ENCODE measurements at places on chromosomes 16 and 17.

DNA sequence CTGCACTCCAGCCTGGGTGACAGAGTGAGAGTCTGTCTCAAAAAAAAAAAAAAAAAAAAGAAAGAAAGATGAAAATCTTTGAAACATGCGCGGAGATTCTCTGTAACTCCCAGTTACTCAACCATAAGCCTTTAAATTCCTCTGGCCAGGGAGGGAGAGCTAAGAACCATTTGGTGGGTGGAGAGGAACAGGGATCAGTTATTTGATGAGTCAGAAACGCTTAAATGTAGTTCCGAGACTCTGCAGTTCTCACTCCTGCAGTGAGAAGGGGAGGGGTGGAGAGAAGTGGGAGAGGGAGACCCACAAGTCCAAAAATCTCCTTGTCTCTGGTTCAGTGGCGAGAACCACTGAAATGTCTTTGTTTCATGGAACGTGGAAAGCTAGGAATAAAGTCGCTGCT is 266.7 kb downstream of the SOX9 start:
- DNase-seq: no peak

DNA sequence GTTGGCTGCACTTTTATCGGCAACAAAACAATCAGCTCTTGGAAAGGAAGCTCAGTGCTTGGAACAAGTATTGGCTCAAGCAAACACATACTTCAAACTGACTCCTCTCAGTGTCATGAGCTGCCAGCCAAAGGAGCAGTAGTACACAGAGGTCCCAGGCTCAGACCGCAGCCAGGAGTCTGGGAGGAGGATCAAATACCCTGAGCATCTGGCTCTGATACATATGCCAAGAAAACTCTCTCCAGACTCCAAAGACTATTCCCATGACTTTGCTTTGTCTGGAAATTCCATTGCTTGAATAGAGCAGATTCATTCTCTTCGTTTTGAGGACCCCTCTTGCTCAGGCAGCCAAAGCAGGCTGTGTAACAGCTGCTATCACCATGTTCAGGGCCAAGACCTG is 501.6 kb upstream of the PSMD7 start:
- no peak for DNase-seq

GRCh38 chr16:7185165-7185564 is 147.5 kb upstream of the RBFOX1 start:
- DNase-seq: no peak

DNA sequence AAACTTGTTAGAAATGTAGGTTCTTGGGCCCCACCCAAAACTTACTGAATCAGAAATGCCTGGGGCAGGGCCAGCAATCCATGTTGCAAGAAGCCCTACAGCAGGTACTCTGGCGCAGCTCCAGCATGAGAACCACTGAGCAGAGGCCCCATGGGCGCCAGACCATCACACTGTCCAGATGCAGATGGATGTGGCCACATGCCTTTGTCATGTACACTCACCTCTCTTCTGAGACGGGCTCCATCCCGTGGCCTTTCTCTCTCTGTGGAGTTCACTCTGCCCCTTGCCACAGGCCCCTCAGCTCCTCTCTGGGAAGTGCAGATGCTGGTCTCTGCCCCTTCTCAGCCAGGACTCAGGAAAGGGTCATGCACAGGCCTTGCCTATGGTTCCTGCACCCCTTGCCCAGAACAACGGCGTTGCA is 2.3 kb upstream of the CCNF start:
- no peak for DNase-seq

DNA sequence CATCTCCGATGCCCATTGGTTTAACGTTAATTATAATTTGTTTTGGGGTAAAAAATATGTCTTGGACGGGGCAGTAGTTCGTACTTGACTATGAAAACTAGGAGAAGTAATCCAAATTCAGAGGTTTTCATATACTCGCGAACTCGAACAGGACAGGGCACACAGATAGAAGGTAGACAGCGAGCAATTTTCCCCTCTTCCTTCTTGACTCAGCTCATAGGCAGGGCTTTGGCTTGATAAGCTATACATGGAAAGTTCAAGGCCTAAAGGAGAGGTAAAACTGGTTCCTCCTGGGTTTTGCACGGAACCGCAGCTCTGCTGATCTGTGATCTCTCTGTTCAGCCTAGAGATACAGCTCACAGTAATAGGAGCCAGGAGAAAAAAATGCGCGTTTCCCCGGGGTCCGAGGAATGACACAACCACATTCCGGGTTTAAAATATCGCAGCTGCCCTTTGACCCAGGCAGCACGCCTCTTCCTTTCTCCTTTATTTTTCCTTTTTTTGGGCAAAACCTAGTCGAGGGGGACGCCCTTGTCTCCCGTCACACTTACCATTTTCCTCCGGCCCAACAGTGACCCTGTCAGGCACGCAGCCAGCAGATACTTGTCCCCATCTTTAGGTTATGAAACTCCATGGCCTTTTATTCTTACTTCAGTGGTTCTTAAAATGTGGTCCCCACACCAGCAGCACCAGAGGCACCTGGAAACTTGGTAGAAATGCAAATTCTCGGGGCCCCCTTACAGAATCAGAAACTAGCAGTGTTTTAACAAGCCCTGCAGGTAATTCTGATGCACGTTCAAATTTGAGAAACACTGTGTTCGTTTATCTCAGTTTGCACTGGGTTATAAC is 1.7 kb upstream of the LASP1 start:
- no peak for DNase-seq

GRCh38 chr17:41417127-41417526 is 7.3 kb downstream of the KRT37 start:
- no peak for DNase-seq

- DNase-seq: no peak
Observed at GRCh38 chr16:3498988-3499387, 1.8 kb upstream of the CLUAP1 start.

GRCh38 chr16:27235055-27235937 is 32.0 kb downstream of the KDM8 start:
- no peak for DNase-seq

GRCh38 chr17:28416703-28417311 is 10.8 kb upstream of the SLC46A1 start:
- peak; percentile 29 for DNase-seq

GRCh38 chr17:44780845-44781480 is 22.2 kb downstream of the ADAM11 start:
- no peak for DNase-seq

DNA sequence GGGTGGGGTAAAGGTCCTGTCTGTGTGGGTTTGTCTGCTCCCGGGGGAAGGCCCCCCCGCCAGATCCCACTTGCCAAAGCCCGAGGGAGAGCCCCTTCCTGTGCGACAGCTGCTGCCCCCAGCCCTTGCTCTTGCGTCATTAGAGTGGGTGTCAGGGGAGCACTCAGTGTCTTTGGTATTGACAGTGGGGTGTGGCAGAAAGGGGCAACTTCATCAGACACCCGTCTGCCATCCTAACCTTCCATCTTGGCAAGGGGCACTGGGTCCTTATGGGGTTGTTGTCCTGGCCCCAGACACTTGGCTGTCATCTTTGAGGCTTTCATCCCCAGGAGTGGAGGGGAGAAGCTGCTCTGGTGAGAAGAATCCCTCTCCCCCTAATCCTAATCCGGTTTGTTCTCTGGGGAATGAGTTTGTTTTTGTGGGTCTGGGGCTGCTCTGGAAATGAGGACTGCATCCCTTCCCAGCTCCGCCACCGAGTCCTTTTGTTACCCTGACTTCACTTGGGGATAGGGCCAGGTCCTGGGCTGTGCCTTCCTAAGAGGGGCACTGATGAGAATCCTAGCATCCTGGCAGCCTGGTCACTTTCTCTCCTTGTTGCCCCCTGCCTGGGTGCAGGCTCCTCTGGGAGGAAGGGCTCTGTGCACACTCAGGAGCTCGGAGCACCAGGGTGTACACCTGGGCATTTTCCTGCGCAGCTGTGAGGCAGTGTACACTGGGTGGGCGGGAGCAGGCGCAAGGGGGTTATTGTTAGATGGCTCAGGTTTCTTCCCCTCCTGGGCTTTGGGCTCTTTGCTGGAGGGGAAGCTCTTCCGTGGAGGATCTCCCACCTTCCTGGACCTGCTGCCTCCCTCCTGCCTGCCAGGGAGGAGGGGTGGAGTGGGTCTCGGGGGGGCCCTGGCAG is 21.1 kb downstream of the GJD3 start:
- DNase-seq: no peak

DNA sequence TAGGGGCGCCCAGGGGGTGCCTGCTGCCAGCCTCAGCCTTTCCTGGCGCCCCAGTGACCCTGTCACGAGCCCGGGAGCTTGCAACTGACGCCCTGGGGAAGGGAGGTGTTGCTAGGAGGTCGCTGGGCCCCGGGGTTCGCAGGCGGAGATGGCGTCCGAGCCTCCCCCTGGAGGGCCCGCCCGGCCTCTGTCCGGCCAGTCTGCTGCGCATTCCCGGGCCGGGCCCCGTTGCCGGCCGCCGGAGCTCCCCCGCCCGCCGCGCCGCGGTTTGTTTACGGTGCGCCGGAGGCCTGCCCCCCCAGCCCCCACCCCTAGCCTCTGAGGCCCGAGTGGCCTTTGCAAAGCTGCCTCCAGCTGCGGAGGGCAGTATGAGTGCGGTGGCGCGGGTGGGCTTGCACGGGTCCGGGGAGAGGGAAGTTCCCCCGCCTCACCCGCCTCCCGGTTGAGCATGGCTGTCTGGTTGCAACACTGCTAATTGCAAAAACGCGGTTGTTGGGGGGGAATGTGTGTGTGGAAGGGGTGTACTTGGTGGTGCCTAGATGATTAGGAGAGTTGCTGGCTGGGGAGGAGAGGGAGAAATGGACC is 514 bp downstream of the THRA start:
- DNase-seq: no peak

GRCh38 chr16:84726079-84726668 is 26.4 kb downstream of the USP10 start:
- DNase-seq: no peak

DNA sequence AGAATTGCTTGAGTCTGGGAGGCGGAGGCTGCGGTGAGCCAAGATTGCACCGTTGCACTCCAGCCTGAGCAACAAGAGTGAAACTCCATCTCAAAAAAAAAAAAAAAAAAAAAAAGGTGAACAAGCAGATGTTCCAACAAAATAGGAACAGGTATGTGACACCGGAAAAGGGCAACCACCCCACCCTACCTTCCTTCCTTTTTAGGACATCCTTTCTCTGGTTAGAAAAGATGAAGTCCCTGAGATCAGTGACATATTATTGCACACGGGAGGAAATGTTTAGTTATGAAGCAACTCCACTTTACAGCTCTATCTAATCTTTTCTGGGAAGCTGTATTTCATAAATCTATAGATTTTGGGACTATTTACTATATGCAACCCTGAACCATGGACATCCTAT is 114.2 kb upstream of the MON1B start:
- no peak for DNase-seq

All from GM18507 (cell line).